ENCODE measurements at places on chromosomes 2 and 18. TPM values are rescaled to one million over a fixed set of nuclear protein-coding genes. Genes with fewer than 3 reads are reported as not detected.
A peak's percentile ranks its signal among the peaks of the same experiment; 100 is the strongest.

Gene MC2R
- not detected for total RNA-seq

Gene SCN9A
- total RNA-seq, result 15.6 TPM

Gene COL4A3
- total RNA-seq, result 12.9 TPM

Gene CSRNP3
- 5.5 TPM for total RNA-seq

Gene RNF149
- total RNA-seq, result 52.9 TPM

DNA sequence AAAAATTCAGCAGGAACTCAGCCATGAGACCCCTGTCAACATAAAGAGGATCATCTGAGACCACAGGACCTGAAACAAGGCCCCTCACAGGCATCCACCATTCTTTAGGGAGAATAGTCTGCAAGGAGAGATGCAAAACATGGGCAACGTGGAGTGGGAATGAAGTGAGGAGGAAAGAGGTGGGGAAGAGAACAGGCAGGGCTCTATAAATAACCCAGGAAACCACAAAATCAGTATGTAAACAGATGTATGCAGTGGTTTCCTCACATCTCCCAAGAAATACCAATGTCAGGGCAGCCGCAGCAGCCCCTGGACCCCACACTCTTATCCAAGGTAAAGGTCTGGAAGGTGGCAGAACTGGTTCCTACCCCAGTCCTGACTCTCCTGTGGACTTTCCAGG lies 168.5 kb downstream of the EN1 start:
- no peaks in the 10 kb centered on the region for H3K4me1 ChIP-seq
- DNase-seq, result no peak
- no peaks in the 10 kb centered on the region for H3K27me3 ChIP-seq
- H3K36me3 ChIP-seq, result no peaks in the 10 kb centered on the region
- H3K27ac ChIP-seq, result no peak overlapping the region

DNA sequence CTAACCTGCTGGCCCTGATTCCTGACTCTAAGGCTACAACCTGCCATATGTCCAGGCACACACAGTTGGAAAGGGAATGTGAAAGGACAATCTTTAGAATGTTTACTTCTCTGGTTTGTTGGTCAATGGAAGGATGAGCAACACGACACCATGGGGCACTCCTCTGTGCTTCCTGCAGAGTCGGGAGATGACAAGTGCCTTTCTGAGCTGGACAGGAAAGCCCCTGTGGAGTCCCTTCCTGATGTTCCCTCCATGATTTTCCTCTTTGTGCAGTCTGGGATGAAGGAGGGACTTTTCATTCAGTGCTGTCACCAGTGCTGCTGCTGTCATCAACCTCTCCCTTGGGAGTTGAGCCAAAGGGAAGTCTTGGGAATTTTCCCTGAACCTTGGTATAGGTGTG lies 22.6 kb upstream of the SERPINB7 start:
- no peak overlapping the region for H3K4me3 ChIP-seq
- H3K27me3 ChIP-seq, result no peaks in the 10 kb centered on the region
- H3K27ac ChIP-seq, result no peak overlapping the region
- H3K4me1 ChIP-seq, result no peaks in the 10 kb centered on the region
- DNase-seq, result no peak

DNA sequence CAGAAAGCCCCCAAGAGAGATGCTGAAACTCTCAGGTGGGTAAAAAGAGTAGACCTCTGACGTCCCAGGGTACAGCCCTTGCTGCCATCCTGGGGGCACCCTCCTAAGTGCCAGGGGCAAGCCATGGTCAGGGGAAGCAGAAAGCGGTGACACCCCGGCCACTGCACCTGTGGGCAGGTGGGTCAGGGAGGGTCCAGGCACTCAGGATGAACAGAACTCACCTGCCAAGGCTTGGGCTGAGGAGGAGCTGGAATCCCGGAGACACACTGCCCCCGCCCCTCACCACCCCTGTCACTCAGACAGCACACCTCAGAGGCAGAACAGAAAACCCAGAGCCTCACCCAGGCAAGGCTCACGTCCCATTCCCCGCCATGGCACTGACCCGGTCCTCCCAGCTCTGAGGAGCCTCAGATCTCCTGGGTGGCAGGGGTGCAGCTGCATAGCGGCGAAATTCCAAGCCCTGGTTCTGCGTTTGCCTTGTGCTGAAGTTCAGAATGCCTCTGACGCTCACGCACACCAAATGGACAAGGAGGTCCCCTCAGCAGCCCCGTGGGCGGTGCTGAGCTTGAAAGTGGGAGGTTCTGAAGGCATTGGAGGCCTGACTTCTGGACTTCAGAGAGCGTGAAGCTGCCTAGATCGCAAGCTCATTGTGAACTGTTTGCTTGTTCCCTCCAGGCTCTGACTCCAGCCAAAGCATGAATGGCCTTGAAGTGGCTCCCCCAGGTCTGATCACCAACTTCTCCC lies 4.3 kb downstream of the GPR17 start:
- H3K27ac ChIP-seq, result no peak overlapping the region
- H3K4me3 ChIP-seq, result no peak overlapping the region
- peak; percentile 43 for DNase-seq
- peaks cover 20% of the 10 kb centered on the region for H3K36me3 ChIP-seq

GRCh38 chr2:174664084-174664759 lies 66.6 kb upstream of the WIPF1 start:
- no peaks in the 10 kb centered on the region for H3K27me3 ChIP-seq
- no peak for DNase-seq
- H3K4me1 ChIP-seq, result peaks cover 14% of the 10 kb centered on the region
- no peak overlapping the region for H3K4me3 ChIP-seq
- no peak overlapping the region for H3K27ac ChIP-seq
